ENCODE measurements at places on chromosomes 3 and 15.
A peak's percentile ranks its signal among the peaks of the same experiment; 100 is the strongest.

DNA sequence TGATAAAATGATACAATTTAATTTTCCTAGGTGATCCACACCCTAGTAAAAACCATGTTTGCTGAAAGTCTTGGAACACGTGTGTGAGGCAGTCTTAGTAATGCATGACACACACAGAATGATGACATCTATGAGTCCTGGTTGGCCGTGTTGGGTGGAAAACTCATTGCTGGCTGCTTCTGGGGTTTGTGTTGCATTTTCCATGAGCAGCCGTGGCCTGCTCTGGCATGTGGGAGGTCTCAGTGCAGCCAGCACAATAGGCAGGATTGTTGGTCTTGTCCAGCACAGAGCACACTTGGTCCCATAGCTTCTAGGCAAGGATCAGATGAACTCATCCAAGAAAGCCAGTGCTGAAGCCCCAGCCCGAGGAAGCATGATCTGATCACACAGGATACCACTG, 172.8 kb upstream of the UBE3A start:
- DNase-seq: no peak

- no peak for DNase-seq
Measured at GRCh38 chr3:95302044-95302443, 1239.2 kb downstream of the NSUN3 start.

DNA sequence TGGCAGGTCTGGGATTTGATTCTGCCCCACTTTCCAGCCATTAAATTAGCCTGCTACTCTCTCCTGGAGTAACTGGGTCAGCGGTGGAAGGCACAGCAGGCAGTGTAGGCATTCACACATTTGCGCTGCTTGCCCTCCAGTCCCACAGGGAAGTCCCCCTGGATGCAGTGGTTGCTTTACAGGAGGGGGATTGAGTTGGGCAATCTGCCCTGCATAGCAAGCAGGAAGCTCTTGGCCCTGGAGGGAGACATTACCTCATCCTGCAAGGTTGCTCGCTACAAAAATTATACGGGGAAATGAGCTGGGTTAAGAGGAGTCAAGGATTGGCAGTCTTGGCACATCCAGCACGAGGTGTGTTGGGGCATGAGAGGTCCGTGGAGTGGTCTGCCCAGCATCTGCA, 14.8 kb downstream of the MCM2 start:
- no peak for DNase-seq

DNA sequence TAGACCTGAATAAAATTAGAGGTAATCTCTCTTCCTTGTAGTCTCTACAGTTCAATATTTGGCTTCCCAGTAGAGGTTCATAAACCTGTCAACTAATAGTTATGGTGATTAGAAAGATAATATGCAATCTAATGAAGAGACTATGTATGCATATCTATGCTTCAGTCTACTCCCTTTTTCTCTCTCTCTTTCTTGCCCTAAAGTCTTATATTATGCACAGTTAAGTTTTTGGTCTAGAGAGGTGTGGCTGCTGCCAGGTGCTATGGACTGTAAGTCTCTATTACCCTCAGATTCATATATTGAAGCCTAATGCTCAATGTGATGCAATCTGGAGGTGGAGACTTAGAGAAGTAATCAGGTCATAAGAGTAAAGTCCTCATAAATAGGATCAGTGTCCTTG, 413.7 kb downstream of the FGF12 start:
- no peak for DNase-seq

DNA sequence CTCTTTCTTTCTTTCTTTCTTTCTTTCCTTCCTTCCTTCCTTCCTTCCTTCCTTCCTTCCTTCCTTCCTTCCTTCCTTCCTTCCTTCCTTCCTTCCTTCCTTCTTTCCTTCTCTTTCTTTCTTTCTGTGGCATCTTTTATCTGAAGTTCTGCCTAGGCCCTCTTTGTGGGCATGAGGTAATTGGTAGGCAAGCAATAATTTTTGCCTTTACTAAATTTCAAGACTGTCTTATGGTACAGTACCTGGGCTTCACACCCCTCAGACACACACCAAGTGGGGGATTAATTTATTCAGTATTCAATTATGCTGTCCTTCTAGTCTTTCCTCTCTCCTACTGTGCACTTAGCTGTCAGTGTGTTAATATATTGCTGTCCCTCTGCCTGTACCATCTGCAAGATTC, 155.5 kb downstream of the OXSM start:
- DNase-seq: no peak

- DNase-seq: no peak
Measured at GRCh38 chr3:117567906-117568305, 858.3 kb downstream of the TUSC7 start.

DNA sequence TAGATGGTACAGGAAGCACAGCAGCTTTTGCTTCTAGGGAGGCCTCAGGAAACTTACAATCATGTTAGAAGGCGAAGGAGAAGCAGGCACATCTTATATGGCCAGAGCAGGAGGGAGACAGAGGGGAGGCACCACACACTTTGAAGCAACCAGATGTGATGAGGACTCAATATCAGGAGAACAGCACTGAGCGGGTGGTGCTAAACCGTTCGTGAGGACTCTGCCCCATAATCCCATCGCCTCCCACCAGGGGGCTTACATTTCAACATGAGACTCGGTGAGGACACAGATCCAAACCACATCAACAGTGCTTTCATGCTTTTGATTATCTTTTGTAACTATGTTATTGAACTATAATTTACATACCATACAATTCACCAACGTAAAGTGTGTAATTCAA, 7.6 kb upstream of the TMEM44 start:
- DNase-seq: no peak

- DNase-seq: no peak
Measured at GRCh38 chr15:57167821-57168395, 208.4 kb upstream of the CGNL1 start.

GRCh38 chr15:74978077-74978476, 17.3 kb upstream of the SCAMP5 start:
- DNase-seq: no peak

DNA sequence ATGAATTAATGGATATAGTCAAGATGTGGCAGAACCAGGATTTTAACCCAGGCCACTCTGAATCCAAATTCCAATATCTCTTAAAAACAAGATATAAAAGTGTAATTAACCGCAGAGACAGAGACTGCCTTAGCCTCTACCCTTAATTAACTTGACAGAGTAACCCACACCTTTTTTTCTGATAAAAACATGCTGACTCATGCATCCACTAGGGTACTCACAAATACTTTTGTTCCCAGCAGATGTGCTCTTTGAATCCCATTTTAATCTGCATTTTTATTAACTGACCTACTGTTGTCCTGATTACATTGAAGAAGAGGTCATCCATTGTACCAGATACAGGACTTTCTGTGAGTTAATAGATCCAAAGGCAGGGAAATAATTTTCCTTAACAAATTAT, 278.3 kb downstream of the CHL1 start:
- DNase-seq: no peak

- no peak for DNase-seq
Measured at GRCh38 chr3:138468886-138469285, 34.5 kb downstream of the ESYT3 start.

DNA sequence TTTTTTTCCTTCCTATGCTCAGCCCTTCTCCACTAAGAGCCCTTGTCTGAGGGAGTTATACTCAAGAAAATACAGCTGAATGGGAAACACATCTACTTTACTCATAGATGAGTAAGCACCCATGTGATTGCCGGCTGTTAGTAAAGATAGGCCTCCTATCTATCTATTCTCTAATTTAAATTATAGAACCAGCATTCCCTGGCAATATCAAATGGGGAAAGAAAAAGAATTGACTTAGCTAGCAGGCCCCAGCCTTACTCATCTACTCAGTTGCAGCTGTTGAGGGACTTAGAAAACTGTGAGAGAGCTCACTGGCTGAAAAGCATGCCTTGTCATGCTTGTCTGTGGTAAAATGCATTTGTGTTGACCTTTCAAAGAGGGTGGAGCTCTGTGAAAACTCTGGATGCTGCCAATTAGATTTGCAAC, 116.9 kb upstream of the LRRFIP2 start:
- no peak for DNase-seq

DNA sequence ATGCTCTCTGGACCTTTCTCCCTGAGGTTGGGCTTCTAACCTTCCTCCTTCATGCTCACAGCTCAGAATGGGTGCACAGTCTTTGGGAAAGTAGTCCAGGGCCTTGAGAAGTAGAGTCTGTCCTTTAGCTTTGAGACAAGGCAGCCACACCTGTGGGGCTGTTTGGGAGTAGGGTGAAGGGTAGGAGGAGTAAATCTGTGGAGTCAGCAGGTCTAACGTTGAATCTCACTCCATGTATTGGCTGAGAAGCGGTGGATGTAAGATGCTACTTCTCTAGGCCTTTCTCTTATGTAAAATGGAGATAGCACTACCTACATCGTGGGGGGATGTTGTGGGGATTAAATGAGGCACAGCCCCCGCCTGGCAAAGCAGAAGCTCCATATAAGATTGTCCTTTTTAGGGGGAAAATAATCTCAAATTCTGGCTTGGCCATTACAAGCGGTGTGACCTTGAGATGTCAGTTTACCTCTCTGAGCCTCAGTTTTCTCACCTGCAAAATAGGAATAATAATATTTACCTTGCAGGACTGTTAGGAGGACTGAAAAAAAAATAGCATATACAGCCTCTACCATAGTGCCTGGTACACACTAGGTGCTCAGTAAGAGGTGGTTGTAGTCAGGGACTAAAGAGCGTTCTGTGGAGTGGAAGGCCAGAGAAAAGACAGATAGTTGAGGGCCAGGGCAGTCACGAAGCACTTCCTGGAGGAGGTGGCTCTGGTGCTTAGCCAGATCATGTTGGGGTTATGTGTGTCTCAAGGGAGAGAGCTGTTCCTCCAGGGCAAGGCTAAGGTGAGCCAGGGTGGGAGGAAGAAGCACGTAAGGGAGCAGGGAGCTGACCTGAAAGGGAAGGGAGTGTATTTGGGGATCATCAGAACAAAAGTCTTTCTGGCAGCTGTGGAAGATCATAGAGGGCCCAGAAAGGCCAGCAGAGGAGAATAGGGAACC, 82.8 kb upstream of the MRPS22 start:
- DNase-seq: no peak

DNA sequence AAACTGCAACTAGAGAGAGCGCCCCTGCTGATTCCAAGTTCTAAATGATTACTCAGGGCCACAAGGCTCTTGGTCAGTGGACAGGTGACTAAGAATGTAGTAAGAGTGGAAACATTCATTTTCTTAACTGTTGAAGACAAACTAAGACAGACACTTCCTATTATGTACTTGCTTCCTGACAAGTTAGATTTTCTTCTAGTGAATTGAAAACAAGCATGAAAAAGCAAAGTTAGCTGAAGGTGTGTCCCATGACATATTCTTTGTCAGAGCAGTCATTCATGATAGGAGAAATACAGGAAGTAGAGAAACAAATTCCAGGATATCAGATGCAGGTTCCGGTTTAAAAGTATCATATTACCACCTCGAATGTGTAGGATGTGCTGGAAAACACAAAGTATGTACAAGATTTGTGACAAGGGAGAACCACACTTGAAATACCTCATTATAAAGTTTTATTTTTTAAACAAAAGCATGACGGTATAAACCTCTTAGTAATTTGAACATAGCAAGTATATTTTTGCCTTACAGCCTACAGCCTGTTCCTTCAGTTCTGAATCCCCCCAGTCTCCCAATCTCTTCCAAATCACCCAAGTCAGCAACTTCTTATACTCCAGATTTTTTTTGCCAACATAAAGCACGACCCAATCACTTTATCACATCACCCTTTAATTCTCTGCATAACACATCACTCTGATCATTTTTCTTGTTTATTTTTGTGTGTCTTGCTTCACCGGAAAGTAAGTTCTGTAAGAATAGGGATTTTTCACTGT, 6.2 kb downstream of the TSPAN3 start:
- DNase-seq: no peak

- DNase-seq: peak; percentile 8
Measured at GRCh38 chr3:129481766-129482332, 41.8 kb downstream of the IFT122 start.

DNA sequence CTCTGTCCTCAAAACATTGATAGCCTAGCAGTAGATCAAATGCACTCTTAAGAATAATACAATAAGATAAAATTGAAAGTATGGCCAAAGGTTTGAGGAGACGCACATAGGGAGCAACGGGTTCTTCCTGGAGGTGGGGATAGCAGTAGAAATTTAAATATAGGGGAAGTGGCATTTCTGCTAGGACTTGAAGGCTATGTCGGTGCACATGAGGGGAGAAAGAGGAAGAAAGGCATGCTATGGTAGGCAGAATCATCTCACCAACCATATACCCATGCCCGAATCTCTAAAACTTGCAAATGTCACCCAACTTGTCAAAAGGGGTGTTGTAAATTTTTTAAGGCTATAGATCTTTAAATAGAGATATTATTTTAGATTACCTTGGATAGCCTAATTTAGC, 735.1 kb upstream of the LMCD1 start:
- no peak for DNase-seq

DNA sequence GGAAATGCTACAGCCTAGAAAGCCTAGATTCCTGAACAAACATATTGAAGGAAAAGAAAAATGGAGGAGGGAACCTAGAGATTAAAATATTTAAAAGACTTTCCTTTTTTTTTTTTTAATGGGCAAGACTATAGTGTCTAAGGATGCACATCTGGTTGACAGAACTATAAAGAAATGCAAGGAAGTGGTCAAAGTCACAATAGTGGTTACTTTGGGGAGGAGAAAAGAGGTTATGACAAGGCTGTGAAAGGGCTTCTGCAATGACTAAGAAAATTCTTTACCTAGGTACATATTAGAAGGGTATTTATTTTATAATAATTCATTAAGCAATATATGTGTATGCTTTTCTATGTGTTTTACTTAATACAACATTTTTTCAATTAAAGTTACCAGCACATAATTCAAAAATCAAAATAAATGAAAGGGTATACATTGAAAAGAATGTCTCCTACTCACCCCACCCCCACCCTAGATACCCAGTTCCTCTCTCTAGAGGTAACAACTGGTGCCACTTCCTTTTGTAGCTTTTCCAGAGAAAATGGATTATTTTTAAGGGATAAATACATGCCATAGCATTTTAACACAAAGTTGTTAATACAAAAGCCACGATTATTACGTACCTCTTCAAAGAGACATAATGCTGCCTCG, 70.1 kb downstream of the HERC1 start:
- DNase-seq: no peak

DNA sequence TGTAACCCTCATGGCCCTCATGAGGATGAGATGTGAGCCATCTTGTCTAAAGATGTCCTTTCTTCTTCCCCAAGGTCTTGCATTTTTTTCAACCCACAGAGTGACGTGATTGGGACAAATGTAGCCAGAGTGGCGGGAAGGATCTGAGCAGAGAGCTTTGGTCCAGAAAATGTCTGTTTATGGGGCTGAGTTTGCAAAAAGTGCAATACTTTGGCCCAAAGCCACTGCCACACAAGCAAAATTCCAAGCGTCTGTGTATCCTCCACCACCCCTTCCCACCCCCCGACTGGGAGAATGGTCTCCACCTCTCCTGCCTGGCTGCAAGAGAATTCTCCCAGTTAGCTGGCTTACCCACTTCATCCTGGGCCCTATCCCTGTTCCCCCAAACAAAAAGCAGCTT, 246.9 kb upstream of the LRIG1 start:
- DNase-seq: no peak

- no peak for DNase-seq
Measured at GRCh38 chr15:100256970-100257650, 84.7 kb downstream of the ADAMTS17 start.

GRCh38 chr3:42712688-42713372, 10.2 kb upstream of the HHATL start:
- no peak for DNase-seq

GRCh38 chr3:99681512-99681911, 43.1 kb downstream of the COL8A1 start:
- no peak for DNase-seq

- DNase-seq: no peak
Measured at GRCh38 chr3:111428301-111428700, 113.7 kb upstream of the CD96 start.

- DNase-seq: no peak
Measured at GRCh38 chr3:10666621-10667020, 149.4 kb upstream of the SLC6A11 start.

- no peak for DNase-seq
Measured at GRCh38 chr3:100471444-100471843, 21.0 kb upstream of the TMEM45A start.

All from stimulated activated CD4-positive, alpha-beta T cell treated with anti-CD3 and anti-CD28 coated beads, Interleukin-15, amount 100 ng/mL, for 1 hour (primary cell).